ENCODE measurements at places on chromosomes 7 and 10.

DNA sequence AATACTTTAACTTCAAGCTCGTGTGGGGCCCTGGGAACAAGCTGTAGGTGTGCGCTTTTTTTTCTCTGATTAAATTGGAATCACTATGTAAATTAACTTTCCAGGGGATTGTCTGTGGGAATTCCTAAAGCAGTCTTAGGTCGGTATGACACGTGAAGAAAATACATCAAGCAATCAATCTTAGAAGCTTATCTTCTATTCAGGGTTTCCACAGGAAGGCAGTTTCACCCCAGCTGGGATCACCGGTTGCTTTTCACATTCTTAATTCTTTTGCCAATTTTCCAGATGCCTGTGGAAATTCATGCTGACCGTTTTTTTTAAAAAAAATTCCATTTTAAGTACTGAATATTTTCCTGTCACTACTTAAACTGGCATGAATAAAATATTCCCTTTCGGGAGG is 41.9 kb downstream of the CAMK1D start:
- no peak for DNase-seq

- no peak for DNase-seq
Observed at GRCh38 chr10:34396663-34397062, 418.4 kb downstream of the PARD3 start.

DNA sequence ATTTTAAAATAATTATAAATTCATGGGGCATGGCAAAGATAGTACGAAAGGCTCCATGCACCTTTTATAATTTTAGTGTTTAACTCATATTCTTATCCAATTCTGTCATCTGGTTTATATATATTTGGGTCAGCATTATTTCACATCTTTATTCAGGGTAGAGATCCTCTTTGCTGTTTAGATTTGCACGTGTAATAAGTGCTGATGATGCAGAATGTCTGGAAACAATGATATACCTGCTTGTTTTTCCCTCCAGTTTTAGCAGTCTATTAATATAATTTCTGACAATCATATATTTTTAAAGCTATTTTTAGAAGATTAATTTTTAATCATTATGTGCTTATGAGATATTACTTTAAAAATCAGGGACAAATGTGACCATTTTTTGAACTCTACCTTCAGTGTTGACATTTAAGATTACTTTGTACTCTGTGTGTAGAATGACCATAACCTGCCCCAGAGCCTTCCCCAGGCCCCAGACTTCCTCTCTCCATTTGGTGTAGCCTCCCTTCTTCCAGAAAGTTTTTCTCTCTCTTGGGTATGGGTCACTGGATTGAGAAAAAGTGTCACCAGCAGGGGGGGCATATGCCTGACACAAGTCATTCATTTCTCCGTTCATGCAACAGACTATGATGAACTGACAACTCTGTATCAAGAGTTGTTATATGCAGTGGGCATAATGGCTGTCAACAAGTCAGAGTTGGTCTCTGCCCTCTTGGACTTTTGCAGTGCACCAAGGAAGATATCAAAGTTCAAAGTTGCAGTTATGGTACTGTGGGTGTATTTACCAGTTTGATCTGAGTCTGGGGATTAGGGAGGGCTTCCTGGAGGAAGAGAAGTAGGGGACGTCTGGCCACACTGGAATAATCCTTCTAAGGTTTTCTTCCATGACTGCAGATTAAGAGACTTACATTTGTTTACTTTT is 192.6 kb upstream of the CCDC6 start:
- DNase-seq: no peak

DNA sequence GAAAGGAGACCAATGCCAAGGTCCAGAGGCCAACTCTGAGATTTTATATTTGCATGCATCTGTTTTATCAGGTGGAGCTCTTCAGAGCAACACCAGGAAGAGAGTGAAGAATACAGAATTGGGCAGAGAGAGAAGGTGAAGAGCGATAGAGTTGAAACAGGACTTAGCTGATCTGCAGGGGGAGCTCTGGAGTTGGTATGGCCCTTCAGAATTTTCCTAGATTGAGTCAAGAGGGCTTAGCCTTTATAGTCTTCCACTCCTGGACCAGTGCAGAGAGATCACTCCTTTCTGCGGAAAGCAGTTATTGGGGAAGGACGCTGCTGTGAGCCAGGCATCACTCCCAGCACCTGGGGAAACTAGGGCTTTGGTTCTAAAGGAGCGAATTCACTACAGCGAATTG is 105.0 kb upstream of the DGKB start:
- DNase-seq: no peak

DNA sequence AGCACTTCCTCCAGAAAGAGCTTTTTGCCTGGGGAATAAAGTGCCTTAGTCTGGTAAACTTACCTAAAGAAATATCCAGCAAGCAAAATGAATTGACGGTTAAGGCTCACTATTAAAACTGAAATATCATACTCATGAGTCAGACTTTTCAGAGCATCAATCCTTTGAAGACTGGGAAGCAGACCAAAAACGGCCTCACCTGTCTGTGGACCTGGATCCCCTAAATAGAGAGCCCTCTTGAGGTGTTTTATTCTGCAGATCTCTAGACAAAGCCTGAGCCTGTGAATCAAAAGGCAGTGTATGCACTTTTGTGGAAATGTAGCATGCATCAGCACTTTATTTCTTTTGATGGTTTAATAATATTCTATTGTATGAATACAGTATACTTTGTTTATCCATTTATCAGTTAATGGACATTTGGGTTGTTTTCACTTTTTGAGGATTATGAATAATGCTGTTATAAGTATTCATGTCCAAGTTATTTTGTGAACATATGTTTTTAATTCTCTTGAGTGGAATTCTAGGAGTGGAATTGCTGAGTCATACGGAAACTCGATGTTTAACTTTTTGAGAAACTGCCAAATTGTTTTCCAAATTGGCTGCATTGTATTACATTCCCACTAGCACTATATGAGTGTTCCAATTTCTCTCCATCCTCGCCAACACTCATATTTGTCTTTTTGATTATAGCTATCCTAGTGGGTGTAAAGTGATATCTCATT is 449.0 kb upstream of the IGFBP3 start:
- no peak for DNase-seq

DNA sequence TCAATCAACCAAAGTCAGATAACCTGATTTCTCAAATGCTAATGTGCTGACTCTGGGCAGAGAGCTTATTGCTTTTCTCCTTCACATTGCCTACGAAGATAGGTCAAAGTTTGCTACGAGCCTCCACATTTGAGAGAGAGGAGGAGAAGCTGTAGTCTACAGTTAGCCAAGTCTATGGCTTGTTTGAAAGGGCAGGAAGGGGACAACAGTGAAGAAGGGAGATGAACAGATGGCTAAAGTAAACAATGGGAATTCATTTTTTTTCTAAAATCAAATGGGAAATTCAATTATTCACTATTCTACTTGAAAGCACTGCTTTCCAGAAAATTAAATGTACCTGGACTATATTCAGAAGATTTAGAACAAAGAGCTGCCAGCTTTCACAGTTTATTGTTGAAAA is 126.7 kb upstream of the C1QL3 start:
- DNase-seq: no peak

GRCh38 chr10:61958805-61959204 is 57.3 kb downstream of the ARID5B start:
- no peak for DNase-seq

DNA sequence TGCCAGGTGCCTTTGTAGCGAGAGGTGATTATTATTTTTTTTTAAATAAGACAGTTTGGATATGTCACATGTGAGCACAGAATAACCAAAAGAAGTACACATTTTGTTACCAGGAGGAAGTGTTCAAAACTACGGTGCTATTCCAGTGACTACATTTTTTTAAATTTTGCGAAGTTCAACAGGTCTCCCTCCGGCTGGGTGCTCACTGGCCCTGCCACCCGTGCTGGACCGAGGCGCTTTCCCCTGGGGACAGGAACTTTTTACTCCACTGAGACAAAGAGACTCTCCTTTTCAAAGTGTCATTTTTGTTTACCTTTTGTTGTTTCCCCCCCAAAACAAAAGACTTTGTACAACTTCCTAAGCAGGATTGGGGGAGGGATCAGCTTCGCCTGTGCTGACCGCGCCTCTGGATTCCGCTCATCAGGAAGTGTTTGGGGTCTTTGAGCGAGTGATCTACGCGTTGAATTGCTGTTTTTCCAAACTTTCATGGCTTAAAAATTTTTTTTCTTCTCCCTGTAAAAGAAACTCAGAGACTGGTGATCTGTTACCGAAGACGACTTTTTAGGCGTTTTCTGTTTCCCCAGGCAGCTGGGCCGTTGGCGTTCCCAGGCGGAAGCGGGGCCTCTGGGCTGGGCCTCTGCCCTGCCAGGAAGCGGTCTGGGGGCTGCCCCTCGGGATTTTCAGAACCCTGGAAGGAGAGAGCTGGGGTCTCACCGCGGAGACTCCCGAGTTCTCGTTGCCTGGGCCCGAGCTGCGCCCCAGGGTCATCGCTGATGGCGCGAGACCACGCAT is 7.2 kb downstream of the EN2 start:
- no peak for DNase-seq

GRCh38 chr7:116497708-116498107 is 1.8 kb upstream of the CAV2 start:
- no peak for DNase-seq

All from activated naive CD8-positive, alpha-beta T cell treated with anti-CD3 and anti-CD28 coated beads for 36 hours (primary cell).